NCI-H1930 (cell line): ENCODE measurements at places on chromosomes 1 and 21.

DNA sequence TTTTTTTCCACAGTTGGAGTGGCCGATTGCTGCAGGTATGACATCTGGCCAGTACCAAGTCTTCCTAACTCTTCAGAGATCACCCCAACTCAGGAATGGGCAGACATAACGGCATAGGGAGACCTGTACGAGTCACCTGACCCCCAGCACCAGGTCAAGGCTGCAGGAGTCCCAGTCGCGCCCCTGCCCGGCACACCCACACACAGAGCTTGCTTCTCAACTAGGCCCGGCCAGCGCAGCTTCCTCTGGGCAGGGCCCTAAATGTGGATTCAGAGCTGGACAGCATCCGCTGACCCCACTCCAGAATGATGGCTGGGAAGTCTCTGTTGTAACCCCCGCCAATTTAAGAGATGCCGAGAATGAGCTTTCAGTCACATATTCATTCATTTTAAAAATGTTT, 58.8 kb upstream of the CLDN14 start:
- no peak for DNase-seq

DNA sequence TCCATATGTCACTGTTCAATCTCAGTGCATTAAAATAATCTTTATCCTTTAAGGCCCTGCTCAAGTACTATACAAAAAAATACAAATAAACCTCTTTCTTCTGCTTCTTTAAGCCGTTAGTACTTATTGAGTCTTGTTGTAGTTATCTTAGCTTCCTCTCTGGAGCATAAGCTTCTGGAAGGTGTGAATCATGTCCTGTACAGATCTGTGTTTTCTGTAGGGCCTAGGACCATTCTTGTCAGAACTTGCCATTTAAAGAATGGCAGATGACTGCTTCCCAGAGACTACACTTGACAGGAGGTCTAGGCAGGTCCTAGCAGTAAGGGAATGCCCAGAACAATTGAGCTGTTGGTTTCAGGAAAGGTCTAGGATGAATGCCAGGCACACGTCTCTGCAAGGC, 12.9 kb downstream of the NEK7 start:
- no peak for DNase-seq

- DNase-seq: no peak
Observed at GRCh38 chr1:119040489-119040888, 52.3 kb upstream of the TBX15 start.

GRCh38 chr1:215344539-215344938, 222.6 kb upstream of the KCTD3 start:
- no peak for DNase-seq

DNA sequence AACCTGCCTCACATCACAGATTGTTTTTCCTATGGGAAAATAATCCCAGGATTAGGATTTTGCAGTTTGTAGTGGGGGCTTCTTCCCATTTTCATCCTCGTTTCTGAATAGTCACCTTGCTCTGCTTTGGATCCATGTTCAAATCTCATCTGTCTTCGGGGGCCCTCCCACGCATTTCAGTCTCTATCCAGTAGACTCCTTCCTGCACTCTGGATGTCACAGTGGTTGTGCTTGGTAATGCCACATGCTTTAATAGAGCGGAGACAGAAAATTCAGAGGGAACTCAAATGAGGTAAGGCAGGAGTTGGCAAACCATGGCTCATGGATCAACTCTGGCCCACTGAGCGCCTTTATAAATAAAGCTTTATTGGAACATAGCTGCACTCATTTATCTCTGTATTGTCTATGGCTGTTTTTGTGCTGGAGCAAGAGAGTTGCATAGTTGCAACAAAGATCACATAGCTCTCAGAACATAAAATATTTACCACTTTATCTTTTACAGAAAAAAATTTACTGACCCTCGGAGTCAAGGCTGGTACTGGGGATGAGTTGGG, 101.0 kb downstream of the SPATA46 start:
- DNase-seq: no peak

GRCh38 chr1:33502726-33503125, 30.3 kb downstream of the ZSCAN20 start:
- no peak for DNase-seq

GRCh38 chr1:234368320-234369032, 4.8 kb upstream of the COA6 start:
- no peak for DNase-seq

GRCh38 chr1:111203681-111204200, 3.3 kb upstream of the DENND2D start:
- DNase-seq: peak; percentile 27

GRCh38 chr1:65955071-65955470, 162.4 kb downstream of the PDE4B start:
- no peak for DNase-seq

GRCh38 chr1:52862666-52863458, 20.3 kb downstream of the ZYG11A start:
- no peak for DNase-seq

DNA sequence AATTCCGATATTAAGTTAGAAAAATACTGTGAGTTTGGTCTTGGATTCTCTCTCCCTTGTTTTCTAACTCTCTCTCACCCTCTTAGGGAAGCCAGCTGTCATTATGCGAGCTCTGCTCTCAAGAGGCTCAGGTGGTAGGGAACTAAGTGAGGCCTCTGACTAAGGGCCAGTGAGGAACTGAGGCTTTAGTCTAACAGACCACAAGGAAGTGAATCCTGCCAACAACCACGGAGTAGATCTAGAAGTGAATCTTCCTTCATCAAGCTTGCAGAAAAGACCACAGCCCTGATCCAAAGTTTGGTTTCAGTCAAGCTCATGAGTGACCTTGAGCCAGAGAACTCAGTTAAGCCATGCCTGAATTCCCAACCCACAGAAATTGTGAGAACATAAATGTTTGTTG, 180.1 kb upstream of the PRMT6 start:
- no peak for DNase-seq

DNA sequence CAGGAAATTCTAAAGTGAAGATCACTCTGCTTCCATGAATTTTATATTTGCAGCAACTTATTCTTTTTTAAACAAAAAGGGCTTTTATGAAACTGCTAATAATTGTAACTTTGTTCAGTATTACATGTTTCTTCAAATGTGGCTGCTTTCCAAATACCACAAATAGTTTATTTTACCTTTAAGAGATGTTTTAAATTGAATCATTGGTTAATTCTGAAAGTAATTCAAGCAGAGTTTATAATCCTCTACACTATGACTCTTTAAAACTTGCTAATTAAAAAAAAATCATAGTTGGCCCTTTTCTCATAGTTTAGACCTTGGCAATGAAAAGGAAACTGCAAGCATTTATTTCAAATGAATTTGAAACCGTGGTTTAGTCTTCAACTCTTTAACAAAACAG, 59.6 kb downstream of the SDCCAG8 start:
- no peak for DNase-seq

GRCh38 chr1:212916481-212917133, 33.7 kb upstream of the VASH2 start:
- DNase-seq: no peak

DNA sequence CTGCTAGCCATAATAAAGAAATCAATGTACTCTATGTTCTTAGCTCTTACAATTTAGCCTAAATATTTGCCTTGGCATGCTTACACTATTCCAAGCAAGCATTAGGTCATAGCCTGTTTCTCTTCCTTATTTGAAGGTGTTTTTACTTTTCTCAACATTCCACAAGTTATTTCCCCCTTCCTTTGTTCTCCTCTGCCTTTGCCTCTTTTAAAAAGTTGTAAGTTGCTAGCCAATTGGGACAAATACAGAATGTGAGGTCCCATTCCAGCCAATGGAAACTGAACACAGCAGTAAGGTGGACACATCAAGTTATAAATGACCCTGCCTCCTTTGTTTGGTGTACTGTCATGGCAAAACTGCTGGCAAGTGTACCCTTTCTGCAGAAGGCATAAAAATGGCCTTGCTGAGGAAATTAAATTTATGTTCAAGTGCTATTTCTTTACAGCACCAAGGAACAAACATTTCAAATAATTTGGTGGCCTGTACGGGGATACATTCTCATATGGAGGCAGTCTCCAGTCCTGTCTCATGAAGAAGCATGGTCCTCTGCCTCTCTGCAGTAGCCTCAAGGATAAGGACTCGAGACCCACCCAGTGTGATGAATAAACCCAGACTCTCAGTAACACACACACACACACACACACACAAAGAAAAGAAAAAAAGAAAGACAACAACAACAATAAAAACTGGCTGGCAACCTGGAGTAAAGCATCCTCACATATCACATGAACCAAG, 28.8 kb upstream of the FMO1 start:
- DNase-seq: no peak

DNA sequence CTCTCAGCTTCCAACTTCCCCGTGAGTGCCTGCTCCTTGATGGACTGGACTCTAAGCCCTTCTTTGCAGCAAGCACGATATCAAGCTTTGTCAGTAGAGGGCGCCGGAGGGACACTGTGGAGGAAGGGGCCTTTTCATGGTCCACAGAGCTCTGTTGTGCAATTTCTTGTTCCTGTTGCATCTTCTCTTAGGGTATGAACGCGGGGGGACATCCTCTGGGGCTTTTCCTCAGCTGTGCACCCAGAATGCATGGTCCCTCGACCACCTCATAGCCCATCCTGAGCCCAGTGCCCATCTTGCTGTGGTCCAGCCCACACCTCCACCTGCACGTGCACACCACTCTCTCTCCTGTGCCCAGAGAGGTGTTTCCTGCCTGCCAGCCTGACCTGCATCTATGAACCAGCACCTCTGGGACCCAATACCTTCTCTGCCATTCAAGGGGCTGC, 556.8 kb downstream of the PTPRU start:
- DNase-seq: peak; percentile 82

- peak; percentile 42 for DNase-seq
Observed at GRCh38 chr1:32876341-32877210, 5.9 kb upstream of the FNDC5 start.

GRCh38 chr1:92907949-92908684, 53.1 kb downstream of the DIPK1A start:
- no peak for DNase-seq

DNA sequence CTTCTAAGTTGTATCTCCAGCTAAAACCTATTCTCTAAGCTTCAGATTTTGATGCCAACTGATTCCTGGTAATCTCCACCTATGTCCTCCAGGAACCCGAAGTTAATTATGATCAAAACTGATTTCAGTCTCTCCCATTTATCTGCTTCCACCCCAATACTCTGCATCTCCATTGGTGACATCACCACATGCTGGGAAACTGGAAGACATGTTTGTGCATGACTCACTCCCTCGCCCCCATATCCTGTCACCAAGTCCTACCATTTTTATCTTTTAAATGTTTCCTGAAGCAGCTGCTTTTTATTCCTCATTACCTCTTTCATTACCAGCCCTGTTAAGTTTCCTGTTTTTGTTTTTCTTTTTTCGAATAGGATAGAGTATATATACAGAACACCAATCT, 228.5 kb downstream of the LRRC40 start:
- no peak for DNase-seq

DNA sequence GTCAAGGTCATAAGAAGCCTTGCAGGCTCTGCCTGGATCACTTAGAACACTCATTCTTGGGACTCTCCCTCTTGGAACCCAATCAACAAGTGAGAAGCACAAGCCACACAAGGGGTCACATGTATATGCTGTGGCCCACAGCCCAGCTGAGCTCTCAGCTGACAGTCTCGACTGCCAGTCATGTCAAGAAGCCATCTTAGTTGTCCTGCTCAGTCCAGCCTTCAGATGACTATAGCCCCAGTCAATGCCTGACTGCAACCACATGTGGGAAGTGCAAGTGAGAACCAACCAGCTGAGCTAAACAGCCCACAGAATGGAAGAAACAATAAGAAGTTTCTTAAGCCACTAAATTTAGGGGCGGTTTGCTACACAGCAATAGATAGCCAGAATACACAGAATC, 356.0 kb downstream of the KCNH1 start:
- DNase-seq: no peak

DNA sequence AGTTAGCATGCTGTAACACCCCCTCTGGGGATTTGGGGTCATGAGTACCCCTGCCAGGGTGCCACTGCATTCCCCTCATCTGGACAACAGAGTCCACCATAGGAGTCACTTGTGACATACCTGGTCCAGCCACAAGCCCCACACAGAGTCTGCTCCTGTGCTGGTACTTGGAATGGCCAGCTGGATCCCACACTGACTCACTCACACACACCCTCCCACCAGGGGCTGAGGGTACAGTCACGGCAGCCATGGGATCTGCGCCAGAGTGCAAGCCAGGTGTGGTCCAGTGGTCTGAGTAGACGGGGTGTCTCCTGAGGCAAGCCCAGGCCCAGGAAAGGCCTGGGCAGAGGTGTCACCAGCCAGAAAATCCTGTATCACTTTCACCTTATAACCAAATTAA, 67.7 kb downstream of the MRPL39 start:
- DNase-seq: no peak

- DNase-seq: no peak
Observed at GRCh38 chr1:28807046-28807445, 4.9 kb upstream of the OPRD1 start.

DNA sequence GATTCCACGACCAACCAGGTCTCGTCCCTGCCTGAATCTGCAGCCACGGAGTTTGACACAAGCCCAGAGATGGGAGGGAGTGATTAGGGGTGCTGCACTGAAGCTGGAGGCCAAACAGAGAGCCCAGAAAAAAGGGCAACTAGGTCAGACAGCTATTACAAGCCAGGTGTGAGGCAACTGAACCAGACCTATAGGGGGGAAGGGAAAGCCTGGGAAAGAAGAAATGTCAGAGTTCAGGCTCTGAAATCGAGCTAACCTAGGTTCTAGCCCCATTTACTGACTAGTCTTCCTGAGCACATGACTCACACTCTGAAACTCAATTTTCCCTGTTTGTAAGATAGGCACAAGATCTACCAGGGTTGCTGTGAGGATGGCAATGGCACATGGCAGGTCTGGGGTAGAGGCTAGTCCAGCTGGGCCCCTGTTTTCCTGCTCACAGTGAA, 1.7 kb downstream of the DHCR24 start:
- no peak for DNase-seq

- no peak for DNase-seq
Observed at GRCh38 chr1:3732434-3733093, 19.7 kb upstream of the CCDC27 start.

DNA sequence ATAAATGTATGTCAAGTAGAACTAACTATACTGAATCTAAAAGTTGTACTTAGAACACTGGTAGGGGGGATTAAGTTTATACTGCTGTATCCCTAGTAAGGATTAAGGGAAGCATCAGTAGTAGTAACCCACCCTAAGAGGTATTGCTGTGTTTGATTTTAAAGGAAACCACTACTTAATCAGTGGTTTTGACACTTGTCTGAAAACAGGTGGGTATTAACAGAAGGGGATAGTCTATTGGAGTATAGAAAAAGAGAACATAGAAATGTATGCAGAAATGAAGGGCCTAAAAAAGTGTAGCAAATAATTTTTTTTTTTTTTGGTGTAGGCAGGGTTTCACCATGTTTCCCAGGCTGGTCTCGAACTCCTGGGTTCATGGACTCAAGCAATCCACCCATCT, 2.2 kb downstream of the MIGA1 start:
- no peak for DNase-seq
